ENCODE measurements at places on chromosomes 1 and 21. TPM values are rescaled to one million over a fixed set of nuclear protein-coding genes. Genes with fewer than 3 reads are reported as not detected.
A peak's percentile ranks its signal among the peaks of the same experiment; 100 is the strongest.

DNA sequence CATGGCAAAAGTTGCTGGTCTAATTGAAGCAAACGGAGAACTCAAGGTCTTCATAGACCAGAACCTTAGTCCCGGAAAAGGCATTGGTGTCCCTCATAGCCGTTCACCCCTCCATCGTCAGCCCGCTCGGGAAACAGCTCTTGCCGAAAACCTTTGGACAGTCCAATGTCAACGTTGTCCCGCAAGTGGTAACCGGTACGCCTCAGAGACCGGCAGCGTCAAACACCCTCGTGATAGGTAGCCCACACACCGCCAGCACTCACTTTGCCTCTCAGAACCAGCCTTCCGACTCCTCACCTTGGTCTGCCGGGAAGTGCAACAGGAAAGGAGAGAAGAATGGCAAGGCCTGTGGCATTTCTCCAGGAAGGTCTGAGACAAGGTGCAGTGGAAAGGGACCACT, 351.3 kb upstream of the CAMK1G start:
- no peak for DNase-seq

GRCh38 chr1:224747578-224747977, 131.5 kb downstream of the CNIH3 start:
- peak; percentile 28 for DNase-seq

DNA sequence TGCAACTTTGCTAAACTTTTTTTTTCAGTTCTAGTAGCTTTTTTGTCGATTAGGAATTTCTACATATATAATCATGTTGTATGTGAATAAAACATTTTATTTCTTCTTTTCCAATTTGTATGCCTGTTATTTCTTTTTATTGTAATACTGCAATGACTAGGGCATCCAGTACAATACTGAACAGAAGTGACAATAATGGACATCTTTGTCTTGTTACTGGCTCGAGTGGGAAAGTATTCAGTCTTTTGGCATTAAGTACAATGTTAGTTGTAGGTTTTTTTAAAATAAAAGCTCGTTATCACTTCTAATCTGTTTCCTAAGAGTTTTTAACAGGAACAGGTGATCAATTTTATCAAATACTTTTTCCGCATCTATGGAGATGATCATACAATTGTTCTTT, 9.8 kb downstream of the STPG1 start:
- no peak for DNase-seq

DNA sequence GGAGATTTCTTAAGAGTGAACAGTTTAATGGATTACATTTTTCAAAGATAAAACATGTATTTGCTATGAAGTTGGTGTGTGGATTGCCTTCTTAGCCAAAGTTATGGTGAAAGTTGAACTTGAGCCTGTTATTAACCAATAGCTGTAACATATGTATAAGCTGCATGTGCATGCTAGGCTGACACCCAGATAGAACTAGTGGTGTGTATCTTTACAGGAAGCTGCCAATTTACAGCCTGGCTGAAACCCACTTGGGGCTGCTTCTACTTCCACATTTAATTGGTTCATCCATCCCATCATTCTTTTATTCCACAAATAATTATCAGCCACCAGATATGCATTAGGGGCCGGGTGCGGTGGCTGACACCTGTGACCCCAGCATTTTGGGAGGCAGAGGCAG, 3.3 kb downstream of the PLA2G5 start:
- DNase-seq: no peak

DNA sequence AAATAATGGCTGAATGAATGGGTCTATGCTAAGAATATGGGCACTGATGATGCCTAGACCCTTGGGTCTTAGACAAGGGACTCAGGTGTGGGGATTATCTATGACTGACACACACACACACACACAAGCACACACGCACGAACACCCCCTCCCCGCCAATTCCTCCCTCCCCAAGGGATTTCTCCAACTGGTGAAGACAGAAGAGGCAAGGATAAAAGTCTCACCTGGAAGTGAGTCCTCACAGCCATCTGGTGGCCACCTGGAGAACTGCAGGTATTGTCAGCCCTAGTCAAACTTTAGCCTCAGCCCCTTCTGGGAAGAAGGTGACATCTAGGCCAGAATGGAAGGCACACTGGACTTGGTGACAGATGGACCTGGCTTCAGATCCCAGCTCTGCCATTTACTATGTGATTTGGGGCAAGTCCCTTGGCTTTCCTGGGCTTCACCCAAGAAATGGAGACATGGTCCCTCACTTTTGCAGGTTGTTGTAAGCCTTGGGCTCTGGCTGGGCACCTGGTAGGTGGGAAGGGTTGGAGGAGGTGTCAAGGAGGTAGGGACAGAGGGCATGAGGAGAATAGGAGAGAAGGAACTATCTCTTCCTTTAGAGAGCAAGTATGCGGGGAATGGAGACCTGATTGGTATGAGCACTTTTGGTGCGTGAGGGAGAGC, 4.0 kb upstream of the GPR3 start:
- peak; percentile 79 for DNase-seq

DNA sequence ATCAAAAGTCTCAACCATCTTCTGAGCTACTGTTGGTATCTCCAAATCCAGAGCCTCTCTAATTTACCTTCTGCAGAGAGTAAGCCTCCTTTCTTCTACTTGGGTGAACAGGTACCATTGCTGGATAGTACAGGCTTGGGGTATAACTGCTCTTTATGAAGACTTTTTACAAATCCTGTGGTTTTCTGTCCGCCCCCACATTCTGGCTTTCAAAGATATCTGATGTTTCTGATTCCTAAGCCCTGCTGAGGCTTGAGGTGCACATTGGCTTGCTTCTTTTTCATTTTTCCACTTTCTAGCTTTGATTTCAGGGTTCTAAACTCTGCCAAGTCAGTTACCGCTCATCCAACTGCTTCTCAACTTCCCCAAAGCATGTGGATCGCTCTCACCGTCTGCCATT, 37.1 kb downstream of the TENT5C start:
- DNase-seq: no peak

GRCh38 chr1:85984636-85985035, 171.9 kb downstream of the COL24A1 start:
- DNase-seq: no peak

DNA sequence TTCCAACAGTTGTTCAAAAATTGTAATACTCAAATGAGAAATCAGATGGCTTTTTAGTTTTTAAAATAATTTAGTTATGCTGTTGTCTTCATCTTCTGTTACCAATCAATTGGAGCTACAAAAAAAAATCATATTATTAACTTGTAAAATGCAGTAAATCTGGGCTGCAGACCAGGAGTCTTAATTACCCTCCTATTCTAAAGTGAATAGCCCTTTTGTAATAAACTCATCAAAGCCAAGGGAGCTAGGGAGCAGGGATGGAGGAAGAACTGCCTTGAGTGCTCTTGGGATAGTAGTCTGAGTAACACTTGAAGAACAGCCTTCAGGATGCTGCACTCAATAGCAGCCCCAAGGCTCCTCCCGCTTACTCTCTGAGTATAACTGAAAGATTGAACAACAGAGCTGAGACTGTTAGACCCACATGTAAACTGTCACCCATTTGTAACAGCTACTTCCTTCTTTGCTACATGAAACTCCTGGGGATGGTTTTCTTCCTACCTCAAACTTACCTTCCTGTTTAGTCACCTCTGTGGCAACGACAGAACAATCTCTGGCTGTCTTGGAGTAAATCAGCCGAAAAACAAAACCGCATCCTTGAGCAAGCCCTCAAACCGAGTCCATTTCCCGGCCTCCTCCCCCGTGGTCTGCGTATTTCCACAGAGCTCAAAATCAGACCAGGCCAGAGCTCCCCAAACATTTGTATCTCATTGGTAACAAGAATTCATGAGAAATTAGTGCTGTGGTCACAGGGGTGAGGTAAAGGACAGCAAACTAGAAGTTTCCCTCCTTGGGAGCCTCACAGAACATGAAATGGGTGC, 55.9 kb downstream of the CD58 start:
- DNase-seq: peak; percentile 80

- no peak for DNase-seq
Measured at GRCh38 chr1:222794656-222795474, 20.0 kb upstream of the DISP1 start.

DNA sequence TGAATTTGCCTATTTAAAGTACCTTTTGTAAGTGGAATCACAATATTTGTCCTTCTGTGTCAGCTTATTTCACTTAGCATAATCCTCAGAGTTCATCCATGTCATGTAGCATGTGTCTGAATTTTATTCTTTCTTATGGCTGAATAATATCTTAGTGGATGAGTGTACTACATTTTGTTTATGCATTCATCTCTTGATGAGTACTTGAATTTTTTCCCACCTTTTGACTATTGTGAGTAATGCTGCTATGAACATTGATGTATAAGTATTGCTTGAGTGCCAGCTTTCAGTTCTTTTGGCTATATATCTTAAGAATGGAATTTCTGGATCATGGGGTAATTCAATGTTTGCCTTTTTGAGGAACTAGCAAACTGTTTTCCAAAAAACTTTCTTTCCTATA, 84.2 kb downstream of the TGFB2 start:
- DNase-seq: no peak

- no peak for DNase-seq
Measured at GRCh38 chr1:204891860-204892259, 21.2 kb downstream of the NFASC start.

DNA sequence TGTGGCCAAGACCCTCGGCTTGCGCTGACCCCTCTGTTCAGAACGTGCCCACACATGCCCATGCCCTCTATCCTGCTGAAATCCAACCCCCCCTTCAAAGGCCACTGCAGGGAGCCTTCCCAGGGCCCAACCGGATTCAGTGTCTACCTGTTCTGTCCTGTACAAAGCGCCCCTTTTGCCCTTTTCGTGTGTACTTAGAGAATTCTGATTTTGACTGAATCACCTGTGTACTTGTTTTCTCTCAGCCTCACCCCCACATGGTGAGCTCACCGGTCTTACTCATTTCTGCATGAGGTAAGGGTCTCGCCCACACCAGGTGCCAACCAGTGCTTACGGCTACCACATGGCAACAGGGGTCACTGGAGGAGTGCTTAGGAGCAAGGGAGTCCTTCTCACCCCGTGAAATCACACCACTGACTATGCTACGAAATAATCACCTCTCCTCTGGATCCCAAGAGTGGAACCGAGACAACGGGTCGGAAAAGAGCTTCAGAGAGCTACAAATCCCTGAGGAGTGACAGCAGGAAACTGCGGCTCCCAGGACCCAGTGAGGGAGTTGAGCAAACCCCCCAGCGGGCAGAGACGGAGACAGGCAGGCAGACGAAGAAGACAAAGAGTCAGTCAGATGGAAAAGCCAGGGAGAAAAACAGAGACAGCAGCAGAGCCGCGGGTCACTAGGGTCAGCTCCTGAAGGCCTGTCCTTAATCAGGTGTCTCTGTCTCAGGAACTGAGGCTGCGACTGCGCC, 2.1 kb upstream of the S100A2 start:
- DNase-seq: peak; percentile 78

GRCh38 chr21:31284797-31285397, 59.2 kb downstream of the TIAM1 start:
- no peak for DNase-seq

GRCh38 chr1:51343624-51344023, 13.3 kb upstream of the TTC39A start:
- no peak for DNase-seq

DNA sequence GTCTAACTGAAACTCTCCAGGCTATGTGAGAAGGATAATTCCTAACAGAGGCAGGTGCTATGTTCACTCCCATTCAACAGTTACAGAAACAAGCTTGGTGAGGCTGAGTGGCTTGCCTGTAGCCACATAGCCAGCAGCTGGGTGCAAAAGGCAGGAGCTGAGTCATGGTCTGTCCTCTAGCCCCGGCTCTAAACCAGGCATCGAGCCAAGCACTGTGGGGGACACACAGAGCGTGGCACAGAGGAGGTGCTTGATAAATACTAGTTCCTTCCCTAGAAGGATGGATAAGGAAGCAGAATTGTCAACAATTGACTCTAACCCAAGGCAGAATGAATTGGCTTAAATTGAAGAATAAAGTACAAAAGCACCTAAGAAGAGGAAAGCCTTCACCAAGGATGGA, 10.4 kb upstream of the KCNA2 start:
- no peak for DNase-seq

- no peak for DNase-seq
Measured at GRCh38 chr1:176863613-176864012, 300.9 kb downstream of the ASTN1 start.

DNA sequence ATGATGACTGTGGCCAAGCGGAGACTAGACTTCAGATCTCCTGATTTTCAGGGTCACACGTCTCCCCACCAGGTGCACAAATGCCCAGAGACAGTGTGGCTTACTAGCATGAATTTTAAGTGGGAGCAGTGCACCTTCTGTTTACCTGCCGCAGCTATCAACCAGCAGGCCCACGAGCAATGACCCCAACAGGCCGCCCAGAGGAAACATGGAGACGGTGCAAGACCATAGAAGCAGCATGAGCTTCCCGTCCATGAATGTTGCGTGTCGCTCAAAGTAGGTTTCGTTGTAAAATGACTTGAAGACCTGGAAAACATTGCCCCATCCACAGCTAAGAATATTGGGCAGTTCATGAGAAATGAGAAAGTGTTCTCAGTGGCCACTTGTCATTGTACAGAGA, 3.5 kb downstream of the SLC2A7 start:
- DNase-seq: no peak

GRCh38 chr1:12604114-12604874, 13.7 kb downstream of the DHRS3 start:
- DNase-seq: peak; percentile 78

DNA sequence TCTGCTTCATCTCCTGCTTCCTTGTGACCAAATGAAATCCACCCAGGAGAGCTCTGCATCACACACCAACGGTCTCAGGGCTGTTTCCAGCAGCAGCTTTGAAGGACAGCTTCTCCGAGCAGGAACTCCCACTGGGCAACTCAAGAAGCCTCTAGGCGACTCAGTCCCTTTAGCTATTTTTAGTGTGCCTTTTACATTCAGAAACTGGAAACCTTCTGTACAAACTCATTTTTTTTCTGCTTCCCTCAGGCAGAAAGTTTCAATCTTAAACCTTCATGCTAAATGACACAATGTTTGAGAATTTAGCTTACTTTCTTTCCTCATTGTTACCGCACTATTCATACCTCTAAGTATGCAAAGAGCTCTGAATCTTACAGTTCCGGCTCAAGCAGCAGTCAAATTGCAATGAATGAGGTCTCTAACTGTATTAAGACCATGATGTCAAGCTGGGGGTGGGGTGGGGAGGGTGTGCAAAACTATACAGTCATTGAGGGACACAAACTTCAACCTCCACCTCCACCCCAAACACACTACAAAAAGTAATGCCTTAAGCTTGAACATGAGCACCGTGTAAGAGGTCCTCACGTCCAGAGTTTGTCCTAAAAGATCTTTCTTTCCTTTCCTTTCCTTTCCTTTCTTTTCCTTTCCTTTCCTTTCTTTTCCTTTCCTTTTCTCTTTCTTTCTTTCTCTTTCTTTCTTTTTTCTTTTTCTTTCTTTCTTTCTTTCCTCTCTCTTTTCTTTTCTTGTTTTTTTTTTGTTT, 16.4 kb upstream of the TARBP1 start:
- no peak for DNase-seq

GRCh38 chr21:33427051-33427450, 23.8 kb downstream of the IFNGR2 start:
- no peak for DNase-seq

Gene LENEP
- total RNA-seq: 2.3 TPM

Gene NUDT17
- 10.6 TPM for total RNA-seq

Gene SYDE2
- total RNA-seq: 3.4 TPM

Gene KRTAP19-3
- not detected for total RNA-seq

Gene ZNHIT6
- 18.8 TPM for total RNA-seq

Gene CACNA1S
- total RNA-seq: not detected

Gene EPHA10
- 0.74 TPM for total RNA-seq

Gene C1orf94
- not detected for total RNA-seq

Gene EDN2
- total RNA-seq: not detected

Gene MYOG
- total RNA-seq: not detected

Data from activated T-cell treated with anti-CD3 and anti-CD28 coated beads, Interleukin-2, amount 50 U/mL, for 72 hours (primary cell).